ENCODE measurements at places on chromosomes 5 and 9. TPM values are rescaled to one million over a fixed set of nuclear protein-coding genes. Genes with fewer than 3 reads are reported as not detected.

C5orf52 gene
- total RNA-seq = not detected

MEF2C gene
- total RNA-seq = 7.7 TPM

DNA sequence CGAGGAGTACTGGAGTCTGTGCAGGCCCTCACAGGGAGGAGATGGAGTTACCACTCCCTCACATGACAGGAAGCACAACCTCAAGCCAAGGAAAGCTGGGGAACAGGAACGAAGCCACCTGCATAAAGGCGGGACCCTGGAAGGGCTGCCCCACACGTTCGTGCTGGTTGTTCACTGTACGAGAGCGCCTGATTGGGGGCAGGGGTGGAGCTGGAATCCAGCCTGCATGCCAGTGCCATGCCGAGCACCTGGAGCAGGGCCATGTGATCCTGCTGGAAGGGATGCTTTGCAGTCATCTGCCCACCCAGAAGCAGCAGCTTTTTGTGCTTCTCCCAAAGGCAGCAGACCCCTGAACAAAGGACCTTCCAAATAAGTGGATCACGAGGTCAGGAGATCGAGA, 11.4 kb downstream of the GRM6 start:
- no peak for DNase-seq

PCDHA1 gene
- not detected for total RNA-seq

- DNase-seq = no peak
These were observed 194.8 kb downstream of the HSPA4 start for GRCh38 chr5:133246376-133247150.

DNA sequence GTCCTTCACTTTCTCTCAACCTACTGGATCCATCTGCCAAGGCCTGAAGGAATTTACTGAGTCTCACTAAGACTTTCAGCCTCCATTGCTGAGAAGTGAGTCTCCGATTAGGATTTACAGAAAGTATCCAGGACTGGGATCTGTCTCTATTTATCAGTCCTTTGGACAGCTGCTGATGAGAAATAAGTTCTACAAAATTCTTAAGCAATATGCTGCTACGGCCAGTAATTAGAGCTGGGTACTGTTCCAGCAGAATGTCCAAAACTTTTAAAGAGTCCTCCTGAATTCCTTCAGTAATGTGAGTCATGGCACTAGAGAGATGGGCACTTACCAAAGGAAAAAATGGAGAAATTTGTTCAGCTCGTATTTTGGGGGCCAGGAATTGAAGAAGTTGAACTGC, 5.9 kb downstream of the TEX10 start:
- DNase-seq = peak; percentile 17

GRCh38 chr5:159975462-159976019, 33.4 kb upstream of the TTC1 start:
- peak; percentile 98 for DNase-seq

GRCh38 chr5:139699351-139699750, 51.2 kb downstream of the CXXC5 start:
- no peak for DNase-seq

DNA sequence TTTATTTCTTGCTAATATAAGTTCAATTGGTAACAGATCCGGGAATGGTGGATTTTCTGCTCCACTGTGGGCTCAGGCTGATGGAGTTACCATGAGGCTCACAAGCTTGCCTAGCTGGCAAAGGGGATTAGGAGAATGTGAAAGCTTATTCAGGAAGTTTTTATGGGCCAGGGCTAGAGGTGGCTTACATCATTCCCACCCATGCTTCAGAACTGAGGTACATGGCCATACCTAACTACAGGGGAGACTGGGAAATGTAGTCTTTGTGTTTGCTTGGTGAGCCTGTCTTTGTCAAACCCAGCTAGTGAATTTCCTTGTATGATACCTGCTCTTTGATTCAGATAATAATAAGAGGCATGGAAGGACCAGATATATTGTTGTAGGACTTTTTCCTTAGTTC, 105.9 kb upstream of the DHFR start:
- no peak for DNase-seq

DNA sequence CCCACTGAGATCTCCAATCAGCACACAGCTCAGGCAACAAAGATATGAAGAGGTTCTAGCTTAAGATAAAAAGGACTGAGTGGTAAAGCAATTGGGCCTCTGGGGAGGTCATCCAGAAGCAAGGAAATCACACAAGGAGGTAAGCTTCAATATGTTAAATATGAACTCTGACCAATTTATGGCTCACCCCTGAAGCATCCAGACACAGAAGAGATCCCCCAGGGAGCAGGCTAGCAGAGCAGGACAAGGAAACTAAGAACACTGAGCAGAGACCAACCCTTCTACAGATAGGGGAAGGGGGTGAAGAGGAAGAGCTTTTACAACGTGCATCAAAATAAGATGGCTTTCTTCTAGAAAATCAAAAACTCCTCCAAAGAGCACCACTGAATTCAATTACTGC, 616.2 kb downstream of the DNAH5 start:
- DNase-seq = peak; percentile 76

SUSD1 gene
- total RNA-seq = 16.4 TPM

DNA sequence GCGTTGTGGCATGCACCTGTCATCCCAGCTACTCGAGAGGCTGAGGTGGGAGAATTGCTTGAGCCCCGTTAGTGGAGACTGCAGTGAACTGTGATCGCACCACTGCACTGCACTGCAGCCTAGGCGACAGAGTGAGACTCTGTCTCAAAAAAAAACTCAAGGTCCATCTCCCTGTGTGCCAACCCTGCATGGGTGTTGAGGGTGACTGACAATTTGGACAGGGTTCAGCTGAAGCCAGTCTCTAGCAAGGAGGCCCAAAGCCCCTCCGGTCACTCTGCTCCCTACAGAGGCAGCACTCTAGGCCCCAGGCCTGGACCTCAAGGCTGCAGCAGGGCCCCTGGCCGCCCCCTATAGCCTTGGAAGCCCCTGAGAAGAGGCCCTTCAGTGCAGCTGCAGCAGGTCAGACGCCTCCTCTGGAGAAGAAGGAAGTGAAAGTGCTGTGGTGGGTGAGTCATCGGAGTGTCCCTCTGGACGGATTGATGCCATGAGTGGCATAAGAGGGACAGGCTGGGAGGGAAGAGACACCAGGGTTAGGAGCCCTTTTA, 39.2 kb upstream of the NEK6 start:
- peak; percentile 86 for DNase-seq

DNA sequence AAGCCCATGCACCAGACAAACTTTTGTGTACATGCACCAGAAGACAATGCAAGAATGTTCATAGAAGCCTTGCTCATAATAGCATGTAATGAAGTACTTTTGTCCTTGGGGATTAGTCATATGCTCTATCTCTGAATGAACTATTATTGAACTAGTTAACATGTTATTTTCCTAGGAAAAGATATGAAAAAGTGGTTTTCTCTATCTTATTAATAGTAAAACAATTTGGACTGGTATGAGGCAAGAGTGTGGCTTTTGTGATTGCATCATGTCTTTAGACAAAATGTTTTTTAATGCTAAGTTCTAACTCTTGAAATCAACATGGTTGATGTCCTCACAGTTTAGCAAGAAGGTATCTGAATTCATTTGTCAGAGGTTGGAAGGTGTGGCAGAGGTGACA, 55.7 kb upstream of the SPDL1 start:
- DNase-seq = no peak

GRCh38 chr5:64872044-64872443, 103.3 kb downstream of the CWC27 start:
- DNase-seq = peak; percentile 45

GRCh38 chr9:122975196-122975595, 34.4 kb downstream of the RABGAP1 start:
- DNase-seq = no peak

DNA sequence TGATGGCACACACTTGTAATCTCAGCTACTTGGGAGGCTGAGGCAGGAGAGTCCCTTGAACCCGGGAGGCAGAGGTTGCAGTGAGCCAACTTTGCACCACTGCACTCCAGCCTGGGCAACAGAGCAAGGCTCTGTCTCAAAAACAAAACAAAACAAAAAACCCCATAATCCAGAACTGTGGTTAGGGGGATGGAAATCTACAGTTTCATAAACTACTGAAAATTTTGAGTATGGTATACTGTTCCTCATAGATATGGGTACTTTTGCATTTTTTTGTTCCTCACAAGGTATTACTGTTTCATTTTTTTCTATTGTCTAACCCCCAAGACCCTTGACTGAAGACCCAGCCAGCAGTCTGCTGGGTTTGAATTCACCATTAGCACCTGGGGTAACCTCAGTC, 52.2 kb upstream of the MAP3K1 start:
- no peak for DNase-seq

GRCh38 chr5:155504606-155505005, 491.1 kb downstream of the KIF4B start:
- no peak for DNase-seq

DNA sequence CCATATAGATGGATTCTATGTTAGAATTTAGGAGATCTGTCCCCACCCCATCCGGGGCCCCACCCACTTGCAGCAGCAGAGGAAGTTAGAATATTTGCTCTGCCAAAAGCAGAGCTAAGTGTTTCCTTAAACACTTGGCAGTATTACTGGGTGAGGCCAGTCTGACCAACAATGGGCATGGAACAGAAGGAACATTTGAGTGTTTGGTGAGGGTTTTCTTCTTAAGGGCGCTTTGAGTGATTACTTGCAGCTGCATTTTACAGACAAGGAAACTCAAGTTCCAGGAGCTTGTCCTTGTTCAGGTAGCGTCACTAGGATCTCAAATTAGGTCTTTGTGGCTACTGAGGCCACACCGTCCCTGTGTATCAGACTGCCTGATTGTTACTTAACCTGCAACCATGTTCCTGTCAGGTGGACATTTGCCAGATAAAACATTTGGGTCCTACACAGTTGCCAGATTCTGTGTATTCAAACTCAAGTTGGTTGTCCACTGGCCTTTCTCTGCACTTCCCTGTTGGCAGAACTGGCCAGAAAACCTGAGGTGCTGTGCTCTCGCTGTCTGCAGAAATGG, 59.3 kb downstream of the SLC46A2 start:
- DNase-seq = no peak

- DNase-seq = no peak
These were observed 208.9 kb downstream of the HSPA4 start for GRCh38 chr5:133260715-133261114.

GRCh38 chr9:110142253-110142652, 65.7 kb downstream of the C9orf152 start:
- peak; percentile 24 for DNase-seq

GRCh38 chr5:13572163-13572562, 372.3 kb downstream of the DNAH5 start:
- DNase-seq = no peak

GRCh38 chr5:123300266-123300665, 122.9 kb downstream of the CEP120 start:
- DNase-seq = no peak

GRCh38 chr5:99019812-99020697, 91.2 kb upstream of the CHD1 start:
- peak; percentile 94 for DNase-seq

TNIP1 gene
- total RNA-seq = 116 TPM

GRCh38 chr5:68464424-68464823, 248.9 kb downstream of the PIK3R1 start:
- DNase-seq = peak; percentile 77

DNA sequence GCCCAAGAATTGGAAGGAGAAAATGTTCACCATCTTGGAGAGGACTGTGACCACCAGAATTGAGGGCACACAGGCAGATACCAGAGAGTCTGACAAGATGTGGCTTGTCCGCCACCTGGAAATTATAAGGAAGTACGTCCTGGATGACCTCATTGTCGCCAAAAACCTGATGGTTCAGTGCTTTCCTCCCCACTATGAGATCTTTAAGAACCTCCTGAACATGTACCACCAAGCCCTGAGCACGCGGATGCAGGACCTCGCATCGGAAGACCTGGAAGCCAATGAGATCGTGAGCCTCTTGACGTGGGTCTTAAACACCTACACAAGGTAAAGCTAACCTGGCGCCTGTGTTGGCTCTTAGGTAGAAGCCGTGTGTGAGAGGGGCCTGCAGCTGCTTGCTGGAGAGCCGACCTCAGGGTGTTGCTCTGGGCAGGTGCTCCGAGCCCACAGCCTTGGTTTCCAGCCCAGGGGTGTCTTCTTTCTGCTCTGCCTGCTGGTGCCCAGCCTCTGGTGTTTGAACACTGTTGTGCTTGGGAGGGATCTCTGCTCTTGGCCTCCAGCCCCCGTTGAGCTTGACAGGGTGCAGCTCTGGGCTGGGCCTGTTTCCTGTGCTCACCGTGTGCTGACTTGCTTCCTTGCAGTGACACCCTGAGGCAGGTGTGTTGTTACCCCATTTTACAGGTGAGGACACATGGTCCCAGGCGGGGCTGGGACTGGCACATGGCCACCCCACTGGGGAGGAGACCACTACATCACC, 10.9 kb downstream of the EXOC3 start:
- no peak for DNase-seq

NOTCH1 gene
- 12.1 TPM for total RNA-seq

- DNase-seq = no peak
These were observed 35.3 kb upstream of the CLPTM1L start for GRCh38 chr5:1380011-1380817.

GRCh38 chr9:32200896-32201295, 183.5 kb upstream of the ACO1 start:
- no peak for DNase-seq

DNA sequence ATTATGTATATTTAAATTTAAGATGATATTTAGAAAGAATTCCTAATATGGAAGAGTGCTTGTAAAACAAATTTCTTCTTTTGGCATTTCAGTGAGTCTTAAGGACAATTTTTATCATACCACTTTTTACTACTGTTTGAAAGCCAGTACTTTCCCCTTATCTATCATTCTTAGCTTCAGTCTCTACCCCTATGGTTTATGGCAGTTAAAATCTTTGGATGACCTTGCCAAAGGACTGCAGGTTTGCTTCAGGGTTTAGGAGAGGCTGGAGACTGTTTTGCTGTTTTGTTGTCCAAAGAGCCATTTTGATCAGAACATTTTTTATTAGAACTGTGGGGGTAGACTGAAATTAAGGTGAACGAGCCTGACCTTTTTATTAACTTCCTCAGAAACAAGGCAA, 30.8 kb downstream of the SLC38A9 start:
- DNase-seq = no peak

UNC13B gene
- total RNA-seq = 18.5 TPM

SVEP1 gene
- total RNA-seq = 1.2 TPM

ARL14EPL gene
- 0.37 TPM for total RNA-seq

GOLGA1 gene
- 15.6 TPM for total RNA-seq

GRCh38 chr9:81517954-81518353, 171.4 kb downstream of the TLE1 start:
- DNase-seq = no peak

RNF14 gene
- 78.2 TPM for total RNA-seq

LECT2 gene
- total RNA-seq = not detected

SLC36A3 gene
- total RNA-seq = not detected

- DNase-seq = no peak
These were observed 111.3 kb downstream of the FER start for GRCh38 chr5:108858959-108859358.

- DNase-seq = peak; percentile 14
These were observed 4.6 kb upstream of the MYORG start for GRCh38 chr9:34381323-34381722.

GRCh38 chr9:7328453-7328852, 471.1 kb downstream of the DMAC1 start:
- DNase-seq = no peak

SYK gene
- total RNA-seq = not detected
